ENCODE measurements at places on chromosomes 6 and 20. TPM values are rescaled to one million over a fixed set of nuclear protein-coding genes. Genes with fewer than 3 reads are reported as not detected.

The GLP1R gene
- not detected for total RNA-seq

The ZSCAN31 gene
- 2.1 TPM for total RNA-seq

The ARFGEF3 gene
- 0.51 TPM for total RNA-seq

The USP49 gene
- 0.96 TPM for total RNA-seq

The BNIP5 gene
- total RNA-seq = not detected

The CRISP2 gene
- not detected for total RNA-seq

The ARHGAP18 gene
- 4.5 TPM for total RNA-seq

The PLA2G7 gene
- 0.06 TPM for total RNA-seq

The RAET1G gene
- total RNA-seq = 9.7 TPM

The MPIG6B gene
- not detected for total RNA-seq

The SIRPB2 gene
- total RNA-seq = 0.06 TPM

The MEI4 gene
- not detected for total RNA-seq

The KCNQ2 gene
- total RNA-seq = 0.81 TPM

The SFTA2 gene
- total RNA-seq = not detected

The BIRC7 gene
- total RNA-seq = 4.7 TPM

The ARFGEF2 gene
- 13.5 TPM for total RNA-seq

Data from A549 treated with CORT108297 at 1 μM for 4 hours (cell line).